ENCODE measurements at places on chromosomes 4 and X.

GRCh38 chr4:135508006-135508714 lies 1306.6 kb upstream of the PABPC4L start:
- DNase-seq, result no peak

DNA sequence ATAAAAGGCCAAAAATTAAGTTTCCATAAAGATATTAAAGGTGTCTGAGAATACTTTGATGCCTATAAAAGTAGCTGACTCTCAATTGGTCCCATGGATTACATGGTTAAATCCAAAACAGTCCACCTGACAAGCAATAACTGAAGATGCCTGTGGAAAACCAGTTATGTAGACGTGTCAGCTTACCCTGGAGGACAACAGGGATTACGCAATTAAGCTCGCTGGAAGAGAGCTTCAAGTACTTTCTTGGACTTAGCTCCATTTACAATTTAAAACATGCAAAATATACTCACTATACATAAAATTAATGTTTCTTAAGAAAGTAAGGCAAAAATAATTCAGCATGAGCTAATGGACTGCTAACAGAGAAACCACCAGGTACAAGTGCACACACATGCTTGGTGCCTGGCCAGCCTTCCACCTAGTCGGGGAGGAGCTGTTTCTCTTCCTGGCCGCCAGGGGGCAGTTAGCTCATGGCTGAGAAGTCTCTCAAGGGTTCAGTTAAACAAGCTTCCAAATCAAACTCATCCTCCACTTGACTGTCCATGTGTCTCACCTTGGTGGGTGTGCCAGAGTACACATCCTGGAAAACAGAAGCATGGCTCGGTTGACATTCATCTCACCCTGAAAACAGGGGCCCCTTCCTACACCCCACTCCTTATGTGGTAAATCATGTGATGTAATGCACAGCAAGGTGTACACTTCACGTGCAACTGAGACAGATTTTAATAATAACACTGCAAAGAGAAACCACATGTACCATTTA lies 9.2 kb upstream of the FAM53A start:
- peak; percentile 80 for DNase-seq

DNA sequence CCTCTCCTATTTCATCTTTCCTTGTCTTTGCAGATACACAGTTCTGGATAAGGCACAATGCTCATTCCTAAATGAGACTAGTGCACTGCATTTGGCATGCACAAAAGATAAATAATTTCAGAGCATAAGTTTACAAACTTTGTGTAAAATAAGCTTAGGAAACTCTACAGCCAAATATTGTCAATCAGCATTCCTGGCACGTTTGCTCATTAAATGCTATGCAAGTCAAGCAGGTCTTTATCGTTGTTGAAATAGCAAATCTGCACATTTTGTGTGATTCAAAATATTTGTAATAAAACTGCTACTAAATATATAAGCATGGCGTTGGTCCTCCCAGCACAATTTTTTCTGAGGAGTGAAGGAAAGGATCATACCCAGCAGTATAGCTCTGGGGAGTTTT lies 322.1 kb upstream of the NOCT start:
- DNase-seq, result no peak

- peak; percentile 61 for DNase-seq
Measured at GRCh38 chrX:53284684-53285447, 3.5 kb upstream of the IQSEC2 start.

GRCh38 chr4:170581322-170581721 lies 491.6 kb upstream of the AADAT start:
- DNase-seq, result no peak

GRCh38 chrX:83984961-83985360 lies 124.0 kb downstream of the CYLC1 start:
- no peak for DNase-seq

GRCh38 chrX:1851527-1851926 lies 236.7 kb downstream of the ASMT start:
- DNase-seq, result no peak

DNA sequence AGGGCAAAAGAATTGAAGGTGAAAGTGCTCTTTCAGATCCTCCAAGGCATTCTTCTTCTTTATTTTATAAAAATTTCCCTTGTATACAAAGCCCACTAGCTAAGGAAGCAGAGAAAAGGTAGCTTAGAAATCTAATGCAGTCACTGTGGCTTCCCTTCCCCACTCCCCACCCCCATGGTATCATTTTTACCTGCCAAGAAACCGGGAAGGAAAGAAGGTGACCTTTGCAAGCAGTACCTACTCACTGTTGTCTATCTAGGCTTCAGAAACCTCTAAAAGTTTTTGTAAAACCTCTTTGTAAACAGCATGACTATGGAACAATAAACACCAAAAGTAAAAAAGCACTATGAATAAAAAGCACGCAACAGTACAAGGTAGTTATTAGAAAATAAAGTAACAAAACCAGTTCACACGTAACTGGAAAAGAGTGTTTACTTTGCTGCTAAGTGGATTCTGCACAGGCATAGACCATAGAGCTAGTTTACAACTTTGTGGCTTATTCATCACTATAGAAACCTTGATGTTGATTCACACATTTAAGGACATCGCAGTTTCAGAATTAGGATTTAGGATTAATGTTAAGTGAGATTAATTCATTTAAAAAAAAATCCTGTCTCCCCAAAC lies 109.6 kb upstream of the FTHL17 start:
- DNase-seq, result no peak

GRCh38 chrX:41862562-41863184 lies 60.7 kb downstream of the CASK start:
- no peak for DNase-seq

Measured in activated CD8-positive, alpha-beta T cell treated with anti-CD3 and anti-CD28 coated beads for 36 hours (primary cell).